ENCODE measurements at places on chromosomes 6 and 20.

DNA sequence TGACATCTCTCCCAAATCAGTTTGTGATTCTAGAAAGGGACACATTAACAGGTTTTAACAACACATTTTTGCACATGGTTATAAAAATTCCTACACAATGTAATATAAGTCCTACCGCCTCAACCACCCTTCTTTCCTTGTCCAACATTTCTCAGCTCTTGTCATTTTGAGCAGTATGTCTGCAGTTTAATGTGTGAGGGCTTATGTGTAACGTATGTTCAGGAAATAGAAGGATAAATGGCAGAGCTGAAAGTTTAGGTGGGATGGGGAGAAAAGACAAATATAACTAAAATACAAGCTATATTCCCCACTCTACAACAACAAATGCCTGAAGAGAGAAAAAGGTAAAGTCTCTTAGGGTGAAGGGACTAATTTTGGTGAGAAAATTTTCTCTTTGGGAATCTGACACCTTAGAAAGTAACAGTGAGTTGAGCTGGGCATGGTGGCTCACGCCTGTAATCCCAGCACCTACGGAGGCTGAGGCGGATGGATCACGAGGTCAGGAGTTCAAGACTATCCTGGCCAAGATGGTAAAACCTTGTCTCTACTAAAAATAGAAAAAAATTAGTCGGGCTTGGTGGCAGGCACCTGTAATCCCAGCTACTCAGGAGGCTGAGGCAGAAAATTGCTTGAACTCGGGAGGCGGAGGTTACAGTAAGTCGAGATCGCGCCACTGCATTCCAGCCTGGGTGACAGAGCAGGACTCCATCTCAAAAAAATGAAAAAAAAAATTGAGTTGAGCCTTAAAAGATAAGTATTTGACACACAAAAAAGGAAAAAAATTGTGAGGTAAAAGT is 5.1 kb downstream of the PNRC1 start:
- no peak for DNase-seq

DNA sequence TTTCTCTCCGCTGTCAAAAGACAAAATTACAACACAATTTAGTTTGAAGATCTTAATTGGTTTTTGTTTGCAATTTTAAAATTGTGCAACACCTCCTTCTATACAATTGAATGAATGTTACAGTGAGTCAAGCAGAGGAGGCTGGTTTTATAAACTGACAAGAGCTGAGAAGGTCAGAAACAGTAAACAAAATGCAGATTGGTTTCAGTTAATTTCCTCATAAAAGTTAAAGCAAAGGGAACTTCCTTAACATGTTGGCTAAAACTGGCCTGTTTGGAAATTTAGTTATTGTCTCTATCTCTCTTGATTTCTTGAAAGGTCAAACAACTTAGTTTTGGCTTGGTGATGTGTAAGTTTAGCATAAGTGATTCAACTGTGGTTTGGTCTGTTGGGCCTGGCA is 22.2 kb downstream of the KHDC1L start:
- DNase-seq: no peak

GRCh38 chr20:63009045-63009961 is 2.5 kb upstream of the BHLHE23 start:
- DNase-seq: peak; percentile 54

- no peak for DNase-seq
Observed at GRCh38 chr6:105459864-105460263, 57.0 kb upstream of the PREP start.

DNA sequence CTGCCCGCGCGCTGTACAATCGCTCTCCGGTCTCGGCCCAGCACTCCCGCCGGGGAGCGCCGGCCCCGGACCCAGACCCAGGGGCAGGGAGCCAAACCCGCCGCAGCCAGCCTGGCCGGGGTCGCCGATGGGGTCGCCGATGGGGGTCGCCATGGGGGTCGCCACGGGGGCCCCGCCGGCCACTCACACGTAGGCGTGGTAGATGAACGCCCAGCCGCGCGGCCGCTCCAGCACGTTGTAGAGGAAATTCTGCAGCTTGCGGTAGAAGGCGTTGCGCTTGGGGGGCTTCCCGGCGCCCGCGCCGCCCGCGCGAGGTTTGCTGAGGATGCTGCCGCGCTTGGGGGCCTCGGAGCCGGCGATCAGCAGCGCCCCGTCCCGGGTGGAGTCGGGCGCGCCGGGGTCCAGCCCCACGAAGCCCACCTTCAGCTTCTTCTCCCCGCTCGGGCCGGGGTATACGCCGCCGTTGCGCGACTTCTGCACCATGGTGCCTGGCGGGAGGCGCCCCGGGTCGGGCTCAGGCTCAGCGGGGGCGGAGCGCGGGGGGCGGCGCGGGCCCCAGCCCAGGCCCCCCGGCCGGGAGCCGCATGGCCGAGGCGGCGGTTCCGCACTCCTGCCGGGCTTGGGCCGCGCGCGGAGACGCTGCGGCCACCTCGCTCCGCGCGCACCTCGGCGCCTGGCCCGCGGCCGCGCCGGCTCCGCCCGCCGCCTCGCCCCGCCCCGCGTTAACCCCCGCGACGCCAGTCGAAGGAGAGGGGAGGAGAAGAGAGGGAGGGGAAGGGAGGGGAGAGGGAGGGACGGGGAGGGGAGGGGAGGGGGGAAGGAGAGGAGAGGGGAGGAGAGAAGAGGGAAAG is at the start of gene KCNQ2:
Gene KCNQ2 (minus strand): TSS at position 675 of the 851 bp plus-strand sequence. CDS start 192 bp downstream, at position 483.
- DNase-seq: no peak

GRCh38 chr6:43471399-43471798 is 6.0 kb upstream of the TJAP1 start:
- no peak for DNase-seq

DNA sequence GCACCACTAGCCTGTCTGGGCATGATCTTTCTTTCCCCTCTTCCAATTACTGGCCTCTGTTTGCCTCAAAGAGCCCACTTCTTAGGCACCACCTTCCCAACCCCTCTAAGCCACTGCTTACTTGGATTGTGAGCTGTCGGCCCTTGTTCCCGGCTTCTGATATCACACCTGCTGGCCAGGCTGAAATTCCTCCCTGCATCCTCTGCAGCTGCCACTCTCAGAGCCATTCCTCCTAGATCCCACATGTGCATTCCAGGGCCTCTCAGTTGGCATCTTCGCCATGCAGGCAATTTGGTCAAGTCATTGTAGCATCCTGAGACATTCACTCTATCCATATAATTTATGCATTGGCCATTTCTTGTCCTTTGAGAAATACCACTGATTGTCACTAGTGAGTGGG is 135.9 kb downstream of the OLIG3 start:
- DNase-seq: no peak

Data from DMS79 (cell line).